ENCODE measurements at places on chromosomes 2 and 18.

GRCh38 chr2:111618978-111619902 is 264.8 kb downstream of the ANAPC1 start:
- no peak for DNase-seq

DNA sequence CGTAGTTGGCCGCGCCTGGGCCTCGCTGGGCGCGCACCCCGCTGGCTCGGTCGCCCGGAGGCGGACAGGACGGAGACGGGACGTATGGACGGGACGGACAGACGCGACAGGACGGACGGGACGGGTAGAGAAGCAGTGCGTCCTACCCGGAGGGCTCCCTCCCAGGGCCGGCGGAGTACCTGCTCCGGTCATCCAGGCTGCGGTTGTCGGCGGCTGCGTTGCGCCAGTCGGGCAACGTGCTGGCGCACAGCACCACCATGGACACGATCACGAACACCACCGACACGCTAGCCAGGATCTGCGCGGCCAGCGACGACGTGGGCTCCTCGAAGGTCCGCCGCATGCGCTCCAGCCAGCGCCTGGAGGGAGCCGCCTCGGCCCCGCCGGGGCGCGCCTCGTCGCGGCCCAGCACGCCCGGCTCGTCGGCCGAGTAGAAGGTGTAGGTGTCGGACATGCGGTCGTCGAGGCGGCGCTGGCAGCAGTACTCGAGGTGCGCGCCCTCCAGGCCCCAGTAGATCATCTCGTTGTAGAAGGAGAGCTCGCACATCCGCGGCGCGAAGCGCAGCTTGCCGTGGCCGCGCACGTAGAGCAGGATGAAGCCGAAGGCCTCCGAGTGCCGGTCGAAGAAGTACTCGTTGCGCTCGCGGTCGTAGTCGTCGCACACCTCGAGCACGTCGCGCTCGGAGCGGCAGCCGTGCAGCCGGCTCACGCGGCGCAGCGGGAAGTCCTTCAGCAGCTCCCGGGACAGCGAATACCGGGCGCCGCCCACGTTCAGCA is 903 bp downstream of the KCNG3 start:
- DNase-seq: peak; percentile 56

GRCh38 chr2:36965206-36965605 is 1.1 kb downstream of the STRN start:
- no peak for DNase-seq

DNA sequence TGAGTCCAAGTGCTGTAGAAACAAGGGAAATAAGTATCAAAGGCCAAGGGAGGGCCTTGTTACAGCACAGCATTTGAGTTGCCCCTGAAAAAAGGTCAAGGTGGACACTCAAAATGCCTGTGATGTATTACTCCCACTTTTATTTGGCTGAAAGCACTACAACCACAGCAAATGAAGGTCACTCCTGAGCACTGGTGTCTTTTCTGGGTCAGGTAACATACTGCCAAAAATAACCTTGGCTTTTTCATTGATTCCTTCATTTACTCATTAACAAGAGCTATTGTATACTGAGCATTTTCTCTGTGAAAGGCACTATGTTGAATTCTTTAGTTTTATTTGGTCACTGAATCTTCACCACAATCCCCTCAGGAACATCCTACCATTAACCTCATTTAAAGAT is 590.3 kb downstream of the BCL11A start:
- DNase-seq: no peak

- DNase-seq: no peak
These were observed 349.1 kb downstream of the ANAPC1 start for GRCh38 chr2:111534910-111535352.

- no peak for DNase-seq
These were observed 86.3 kb upstream of the FSHR start for GRCh38 chr2:49240608-49241007.

DNA sequence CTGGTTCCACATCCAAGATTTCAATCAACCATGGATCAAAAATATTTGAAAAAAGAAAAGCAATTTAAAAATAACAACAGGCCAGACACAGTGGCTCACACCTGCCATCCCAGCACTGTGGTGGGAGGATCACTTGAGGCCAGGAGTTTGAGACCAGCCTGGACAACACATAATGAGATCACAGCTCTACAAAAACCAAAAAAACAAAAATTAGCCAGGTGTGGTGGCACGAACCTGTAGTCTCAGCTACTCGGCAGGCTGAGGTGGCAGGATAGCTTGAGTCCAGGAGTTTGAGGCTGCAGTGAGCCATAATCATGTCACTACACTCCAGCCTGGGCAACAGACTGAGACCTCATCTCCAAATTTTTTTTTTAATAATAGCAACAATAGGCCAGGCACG is 13.4 kb upstream of the SPATA3 start:
- no peak for DNase-seq

- no peak for DNase-seq
These were observed 44.0 kb downstream of the CCDC85A start for GRCh38 chr2:56227811-56228210.

- no peak for DNase-seq
These were observed 4.5 kb downstream of the KLF11 start for GRCh38 chr2:10047616-10048500.

DNA sequence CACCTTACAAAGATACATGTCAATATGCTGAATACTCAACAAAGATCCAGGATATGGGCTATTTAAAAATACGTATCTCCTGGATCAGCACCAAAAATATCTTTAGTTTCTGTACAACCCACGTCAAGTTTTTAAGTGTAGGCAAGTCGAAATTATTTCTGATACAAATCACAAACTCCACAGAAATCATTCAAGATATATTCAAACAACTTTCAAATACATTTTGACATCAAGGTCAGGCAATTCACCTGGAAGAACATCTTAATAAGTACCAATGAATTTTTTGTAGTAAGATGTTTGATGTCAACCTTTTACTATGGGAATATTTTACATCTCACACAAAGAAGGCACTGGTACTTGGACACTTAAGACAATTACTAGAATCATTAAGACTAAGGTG is 86.2 kb downstream of the CUL3 start:
- DNase-seq: no peak

DNA sequence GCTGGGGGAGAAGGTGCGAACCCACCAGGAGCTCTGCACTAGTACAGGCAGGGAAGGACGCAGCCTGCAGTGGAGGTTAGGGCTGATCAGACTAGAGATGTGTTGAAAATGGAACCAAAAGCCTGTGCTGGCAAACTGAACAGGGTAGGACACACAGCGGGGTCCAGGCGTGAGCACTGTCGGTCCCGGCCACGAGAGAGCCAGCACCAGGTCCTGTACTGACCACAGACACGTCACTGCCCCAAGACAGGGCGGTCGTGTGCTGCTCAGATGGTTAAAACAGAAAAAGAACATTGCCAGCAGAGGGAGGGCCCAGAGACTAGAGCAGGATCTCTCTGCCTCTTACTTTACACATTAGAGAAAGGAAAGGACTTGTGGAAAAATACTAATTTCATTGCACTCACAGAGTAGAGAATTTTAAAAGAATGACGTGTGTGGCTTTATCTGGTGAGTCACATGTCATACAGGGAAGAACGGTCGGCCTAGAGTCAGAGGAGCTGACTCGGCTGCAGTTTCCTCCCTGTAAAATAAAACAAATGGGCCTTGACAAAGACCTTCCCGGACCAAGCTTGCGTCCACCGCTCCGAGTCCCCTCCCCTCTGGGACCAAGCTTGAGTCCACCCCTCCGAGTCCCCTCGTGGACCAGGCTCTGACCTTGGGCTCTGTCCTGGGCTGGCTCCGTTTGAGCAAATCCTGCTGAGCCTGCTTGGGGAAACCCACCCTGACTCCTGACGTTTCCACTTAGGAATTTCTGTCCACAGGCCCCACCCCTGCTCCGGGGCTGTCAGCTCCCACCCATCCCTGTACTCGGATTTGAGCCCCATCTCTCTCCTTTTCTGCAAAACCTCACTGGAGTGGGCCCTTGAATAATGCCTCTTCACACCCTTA is 16.7 kb upstream of the ADI1 start:
- DNase-seq: no peak

- DNase-seq: no peak
These were observed 39.6 kb downstream of the MBD2 start for GRCh38 chr18:54184836-54185235.

- DNase-seq: no peak
These were observed 16.4 kb upstream of the LPIN2 start for GRCh38 chr18:3029215-3029952.

- peak; percentile 24 for DNase-seq
These were observed 31.9 kb downstream of the BMP10 start for GRCh38 chr2:68839260-68839833.
